CD4-positive, alpha-beta T cell treated with Interleukin-17A for 1 hour (primary cell): ENCODE measurements at places on chromosomes 3 and 15.

- no peak for DNase-seq
These were observed 201.1 kb upstream of the CADPS start for GRCh38 chr3:63076357-63076756.

DNA sequence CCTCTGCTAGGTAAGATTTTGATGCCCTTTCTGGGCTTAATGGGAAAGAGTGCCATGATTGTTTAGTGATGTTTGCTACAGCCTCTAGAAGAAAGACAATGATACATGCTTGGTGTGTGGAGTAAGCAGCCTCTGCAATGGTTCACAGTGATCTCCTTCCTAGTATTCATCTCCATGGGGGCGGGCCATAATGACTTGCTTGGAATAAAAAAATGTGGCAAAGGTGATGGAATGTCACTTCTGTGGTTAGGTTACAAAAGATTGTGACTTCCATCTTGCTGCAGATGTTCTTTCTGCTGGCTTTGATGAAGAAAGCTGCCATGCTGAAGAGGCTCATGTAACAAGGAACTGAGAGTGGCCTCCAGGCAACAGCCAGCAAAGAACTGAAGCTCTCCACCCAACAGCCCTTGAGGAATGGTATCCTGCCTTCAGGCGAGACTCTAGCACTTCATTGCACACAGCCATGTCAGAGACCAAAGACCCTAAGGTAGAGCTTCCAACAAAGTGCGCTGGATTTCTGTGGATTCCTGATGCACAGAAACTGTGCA lies 139.1 kb upstream of the LRIG1 start:
- no peak for DNase-seq

DNA sequence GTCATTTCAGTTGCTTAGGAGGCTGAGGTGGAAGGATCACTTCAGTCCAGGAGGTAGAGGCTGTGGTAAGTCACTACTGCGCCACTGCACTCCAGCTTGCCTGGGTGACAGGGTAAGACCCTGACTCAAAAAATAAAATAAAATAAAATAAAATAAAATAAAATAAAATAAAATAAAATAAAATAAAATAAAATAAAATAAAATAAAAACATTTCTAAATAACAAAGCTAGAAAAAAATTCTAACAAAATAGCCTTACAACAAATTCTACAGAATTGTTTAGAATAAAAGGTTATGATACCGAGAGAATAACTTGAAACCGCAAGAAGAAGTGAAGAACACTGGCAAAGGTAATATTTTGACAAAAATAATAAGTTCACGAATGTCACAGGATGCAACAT lies 794.3 kb downstream of the NR2F2 start:
- no peak for DNase-seq

DNA sequence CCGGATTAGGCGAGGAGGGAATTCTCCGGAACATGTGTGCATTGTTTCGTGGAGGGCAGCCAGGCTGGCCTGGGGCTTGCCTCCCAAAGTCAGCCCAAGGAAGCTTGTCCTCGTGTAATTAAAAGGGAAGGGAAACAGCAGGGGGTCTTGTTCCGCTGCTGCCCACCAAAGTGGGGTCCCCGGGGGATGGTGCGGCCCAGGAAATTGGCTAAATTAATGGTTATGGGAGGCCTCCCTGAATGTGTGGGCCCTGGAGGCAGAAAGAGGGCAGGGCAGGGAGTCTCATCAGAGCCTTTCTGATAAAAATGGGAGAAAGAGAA lies 118.1 kb downstream of the OPA1 start:
- no peak for DNase-seq

GRCh38 chr15:48414015-48414414 lies 82.8 kb downstream of the DUT start:
- no peak for DNase-seq

GRCh38 chr3:106030627-106030963 lies 161.8 kb upstream of the CBLB start:
- DNase-seq, result no peak

DNA sequence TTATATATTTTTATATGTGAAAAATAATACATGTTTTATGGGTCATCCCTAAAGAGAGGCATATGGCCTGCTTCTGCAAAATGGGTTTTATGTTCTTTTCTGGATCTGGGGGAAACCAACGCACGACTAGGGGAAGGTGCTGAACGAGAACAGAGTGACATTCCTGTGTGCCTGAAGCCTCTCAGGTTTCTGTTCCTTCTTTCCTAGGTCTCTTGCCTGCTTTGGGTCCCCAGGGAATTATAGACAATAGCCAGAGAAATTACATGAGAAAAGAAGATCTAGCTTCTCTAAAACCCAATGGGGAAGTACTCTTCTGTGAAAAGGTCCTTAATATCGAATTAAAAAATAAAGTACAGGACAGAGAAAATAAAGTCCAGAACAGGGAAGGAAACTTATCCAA lies 66.5 kb downstream of the IGSF11 start:
- DNase-seq, result no peak

GRCh38 chr3:60319179-60319858 lies 931.9 kb downstream of the FHIT start:
- no peak for DNase-seq

DNA sequence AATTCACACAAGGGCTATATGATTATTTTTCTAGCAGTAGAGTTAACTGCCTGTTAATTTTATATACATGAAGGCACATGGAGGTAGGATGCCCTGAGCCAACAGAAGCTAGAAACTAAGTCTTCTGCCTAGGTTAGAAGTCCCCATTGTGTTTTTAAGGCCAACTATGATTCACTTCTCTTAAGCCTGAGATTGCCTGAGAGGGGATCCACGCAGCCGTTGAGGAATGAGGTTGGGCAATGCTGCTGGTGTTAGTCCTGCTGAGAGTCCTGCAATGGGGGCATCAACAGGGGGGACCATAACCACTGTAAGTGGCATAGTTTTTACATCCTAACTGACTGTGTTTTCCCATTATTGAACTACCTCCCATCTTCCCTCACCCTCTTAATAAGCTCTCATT lies 60.1 kb upstream of the PFN2 start:
- DNase-seq, result no peak

DNA sequence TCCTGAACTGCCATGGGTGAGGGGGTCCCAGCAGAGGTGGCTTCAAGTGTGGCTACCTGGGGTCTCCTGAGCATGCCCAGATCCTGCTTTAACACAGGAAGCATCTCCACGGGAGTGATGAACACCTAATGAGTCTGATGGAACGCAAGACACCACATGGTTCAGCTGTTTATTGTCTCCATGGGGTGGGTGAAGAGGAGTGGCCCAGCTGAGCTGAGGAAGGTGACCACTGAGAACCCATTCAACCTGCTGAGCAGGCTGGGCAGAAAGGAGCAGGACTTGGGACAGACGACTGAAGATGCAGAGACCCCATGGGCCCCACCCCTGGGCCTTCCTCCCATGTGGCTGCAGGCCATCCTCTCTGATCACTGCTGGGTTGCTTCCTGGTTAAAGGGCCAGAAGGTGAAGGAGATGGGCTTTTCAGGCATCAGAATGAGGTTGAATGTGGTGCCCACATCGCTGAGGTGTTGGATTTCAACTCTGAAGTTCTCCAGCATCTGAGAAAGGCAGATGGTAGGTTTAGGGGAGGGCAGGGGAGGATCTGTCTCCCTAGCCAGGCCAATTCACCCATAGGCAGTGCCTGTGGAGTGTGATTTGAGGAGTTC lies 29.7 kb downstream of the CYP11A1 start:
- DNase-seq, result no peak

DNA sequence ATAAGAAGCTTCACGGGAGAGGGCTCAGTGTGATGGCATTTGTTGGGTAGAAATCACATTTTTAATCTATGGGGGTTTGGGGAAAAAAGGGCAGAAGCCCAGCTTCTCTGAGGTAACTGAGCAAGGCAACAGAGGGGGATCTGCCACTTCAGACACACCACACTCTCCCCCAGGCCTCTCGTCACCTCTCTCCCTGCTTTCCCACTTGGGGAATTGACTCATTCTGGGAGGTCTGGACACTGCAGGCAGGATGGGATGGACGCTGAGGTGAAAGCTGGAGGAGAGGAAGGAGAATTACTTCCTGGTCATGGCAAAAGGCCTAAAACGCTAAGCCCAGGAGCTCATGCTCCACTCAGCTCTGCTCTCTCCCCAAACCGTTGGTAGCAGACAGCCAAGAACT lies 33.2 kb downstream of the MYO5C start:
- DNase-seq, result no peak

DNA sequence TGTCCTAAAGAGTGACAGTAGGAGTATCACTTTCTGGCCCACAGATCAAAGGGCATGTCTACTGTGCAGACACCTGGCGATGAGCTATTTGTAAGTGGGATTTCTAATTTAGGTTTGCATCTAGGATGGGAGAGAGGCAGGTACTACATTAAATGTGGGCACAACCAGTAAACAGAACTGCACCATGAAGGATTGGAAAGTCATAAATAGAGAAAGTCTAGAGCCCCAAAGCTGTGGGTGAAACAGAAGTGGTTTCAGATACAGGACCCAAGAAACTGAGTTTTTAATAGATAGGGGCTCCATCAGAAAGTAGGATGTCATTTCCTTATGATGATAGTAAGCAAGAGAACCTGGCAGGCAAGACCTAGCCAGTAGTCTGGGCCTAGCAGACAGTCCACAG lies 35.2 kb upstream of the SPPL2A start:
- no peak for DNase-seq

GRCh38 chr3:145906301-145906700 lies 254.7 kb downstream of the PLOD2 start:
- DNase-seq, result no peak

- DNase-seq, result no peak
These were observed 124.5 kb downstream of the THSD4 start for GRCh38 chr15:71239592-71240364.

GRCh38 chr3:13420831-13421765 lies 976 bp upstream of the NUP210 start:
- peak; percentile 89 for DNase-seq

- no peak for DNase-seq
These were observed 356.6 kb upstream of the ADAMTS9 start for GRCh38 chr3:65044401-65044800.

DNA sequence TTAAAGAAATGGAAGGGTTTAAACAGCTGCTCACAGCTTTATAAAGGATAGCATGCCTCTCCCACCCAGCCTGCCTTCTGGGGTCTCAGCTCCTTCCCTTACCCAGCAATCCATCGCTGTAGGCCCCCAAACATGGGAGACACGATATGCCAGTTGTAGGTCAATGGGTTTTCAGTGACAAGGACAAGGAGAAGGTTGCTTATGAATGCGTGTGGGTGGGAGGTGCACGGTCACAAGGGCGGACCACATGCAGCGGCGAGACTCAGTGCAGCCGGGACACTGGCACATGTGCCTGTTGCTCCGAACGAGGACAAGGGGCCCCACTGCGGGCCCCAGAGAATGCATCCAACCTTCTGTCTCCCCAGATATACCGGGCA lies 67.0 kb downstream of the MGLL start:
- DNase-seq, result no peak

DNA sequence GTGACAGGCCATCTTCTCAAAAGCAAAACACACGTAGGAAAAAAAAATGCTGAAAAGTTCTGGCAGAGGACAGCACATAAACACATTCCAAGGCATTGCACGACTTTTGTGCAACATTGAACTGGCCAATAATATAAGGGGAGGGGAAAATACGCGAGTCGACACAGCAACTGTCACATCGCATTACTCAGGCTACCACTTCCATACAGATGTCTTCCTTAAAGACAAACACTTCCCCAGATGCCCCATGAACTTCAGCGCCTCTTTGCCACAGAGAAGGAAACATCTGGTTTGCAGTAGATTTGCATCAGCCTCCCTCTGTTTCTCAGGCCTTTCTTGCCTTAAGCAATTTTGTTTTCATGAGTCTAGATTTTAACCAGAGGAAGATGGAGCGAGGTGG lies 144.4 kb upstream of the IGF1R start:
- DNase-seq, result no peak

GRCh38 chr15:89778861-89779260 lies 2.7 kb downstream of the MESP2 start:
- DNase-seq, result no peak

- DNase-seq, result no peak
These were observed 50.2 kb upstream of the MGA start for GRCh38 chr15:41610048-41610447.

- DNase-seq, result no peak
These were observed 5.8 kb downstream of the FMN1 start for GRCh38 chr15:33188641-33189257.

GRCh38 chr3:94356581-94356980 lies 293.7 kb downstream of the NSUN3 start:
- no peak for DNase-seq

DNA sequence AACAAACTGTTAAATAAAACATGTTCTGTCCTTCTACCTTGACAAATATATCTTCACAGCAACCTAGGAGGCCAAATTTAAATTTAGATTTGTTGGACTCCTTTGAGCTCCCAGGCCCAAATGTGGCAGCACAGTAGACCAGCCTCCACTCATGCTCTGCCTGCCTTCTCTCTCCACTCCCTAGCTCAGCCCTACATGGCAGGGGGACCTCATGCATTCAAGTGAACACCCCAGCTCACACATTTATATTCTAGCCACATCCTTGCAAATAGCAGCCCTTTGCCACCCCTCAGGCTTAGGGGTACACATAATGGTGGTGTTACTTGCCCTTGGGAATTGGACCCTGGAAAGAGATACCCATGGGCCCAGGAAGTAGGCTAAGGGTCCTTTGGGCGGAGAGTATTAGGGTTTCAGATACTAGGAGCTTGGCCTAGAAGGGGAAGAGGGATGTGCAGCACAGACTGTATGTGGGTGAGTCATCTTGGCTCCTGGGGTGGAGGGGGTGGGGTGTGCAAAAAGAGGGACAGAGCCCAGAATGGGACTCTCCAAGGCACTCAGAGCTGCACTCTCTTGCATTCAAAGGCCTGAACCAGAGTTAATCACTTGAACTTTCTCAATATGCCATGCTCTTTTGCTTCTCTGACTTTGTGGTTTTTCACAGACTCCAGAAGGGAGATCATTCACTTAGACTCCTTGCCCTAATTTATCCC lies 268.4 kb upstream of the ROPN1 start:
- DNase-seq, result no peak

- no peak for DNase-seq
These were observed 58.7 kb upstream of the MYRIP start for GRCh38 chr3:39750712-39751111.

GRCh38 chr3:158908187-158908734 lies 106.4 kb downstream of the MFSD1 start:
- no peak for DNase-seq

DNA sequence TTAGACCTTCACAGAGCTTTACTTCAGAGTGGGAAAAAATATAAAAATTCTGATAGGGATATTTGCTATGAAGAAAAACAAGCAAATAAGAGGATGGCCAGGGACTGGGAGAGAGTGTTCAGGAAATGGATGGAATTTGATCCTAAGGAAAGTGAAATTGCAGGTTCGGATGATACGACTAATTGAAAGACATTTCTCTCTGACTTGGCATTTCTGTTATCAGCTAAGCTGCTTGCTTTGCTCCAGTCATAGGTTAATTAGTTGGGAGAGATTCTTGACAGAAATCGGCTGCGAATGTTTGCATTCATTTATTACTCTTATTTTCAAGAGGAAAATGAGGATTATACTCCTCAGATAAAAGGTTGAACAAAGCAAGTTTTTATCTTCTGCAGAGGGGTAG lies 808.7 kb upstream of the NECTIN3 start:
- no peak for DNase-seq

GRCh38 chr3:177234121-177234520 lies 36.8 kb upstream of the TBL1XR1 start:
- no peak for DNase-seq

GRCh38 chr3:23809294-23809693 lies 3.5 kb downstream of the UBE2E1 start:
- no peak for DNase-seq

GRCh38 chr3:156311930-156312329 lies 191.6 kb downstream of the KCNAB1 start:
- DNase-seq, result no peak

GRCh38 chr3:149009732-149010131 lies 18.4 kb downstream of the GYG1 start:
- peak; percentile 67 for DNase-seq
